ENCODE measurements at places on chromosomes 7 and 10.

GRCh38 chr10:104328896-104329710 lies 9.2 kb downstream of the ITPRIP start:
- peak; percentile 74 for DNase-seq

DNA sequence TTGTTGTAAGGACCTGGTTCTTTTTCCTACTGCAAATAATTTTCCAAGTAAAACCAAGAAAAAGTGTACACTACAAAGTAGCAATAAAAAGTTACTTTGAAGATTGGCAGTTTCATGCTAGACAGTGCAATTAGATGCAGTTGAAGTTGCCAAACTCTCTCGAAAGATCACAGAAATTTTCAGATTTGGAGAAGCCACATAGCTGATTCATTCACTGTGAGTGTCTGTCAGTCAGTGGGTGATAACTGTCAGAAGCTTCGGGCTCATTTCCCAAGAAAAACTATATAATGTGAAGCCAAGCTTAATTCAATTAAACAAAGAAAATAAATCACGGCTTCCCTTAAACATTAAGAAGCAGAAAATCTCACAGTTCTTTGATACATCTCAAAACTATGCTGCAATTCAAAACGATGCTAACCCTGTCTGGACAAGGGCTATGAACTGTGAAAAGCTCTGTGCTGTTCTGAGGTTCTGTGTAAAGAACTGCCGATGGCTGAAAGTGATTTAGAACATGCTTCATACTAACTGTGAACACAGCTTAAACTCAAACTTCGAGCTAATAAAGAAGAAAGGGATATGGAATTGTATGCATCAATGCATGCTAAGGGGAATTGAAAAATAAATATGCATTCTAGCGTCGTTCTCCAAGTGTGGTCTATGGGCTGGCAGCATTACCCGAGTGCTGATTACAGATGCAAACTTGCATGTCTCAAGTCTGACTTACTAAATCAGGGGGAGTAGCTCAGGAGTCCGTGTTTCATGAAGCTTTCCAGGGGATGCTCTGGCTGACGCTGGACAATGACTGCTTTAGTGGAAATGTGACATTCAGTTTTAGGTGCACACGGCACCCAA lies 557.4 kb downstream of the CALN1 start:
- no peak for DNase-seq

DNA sequence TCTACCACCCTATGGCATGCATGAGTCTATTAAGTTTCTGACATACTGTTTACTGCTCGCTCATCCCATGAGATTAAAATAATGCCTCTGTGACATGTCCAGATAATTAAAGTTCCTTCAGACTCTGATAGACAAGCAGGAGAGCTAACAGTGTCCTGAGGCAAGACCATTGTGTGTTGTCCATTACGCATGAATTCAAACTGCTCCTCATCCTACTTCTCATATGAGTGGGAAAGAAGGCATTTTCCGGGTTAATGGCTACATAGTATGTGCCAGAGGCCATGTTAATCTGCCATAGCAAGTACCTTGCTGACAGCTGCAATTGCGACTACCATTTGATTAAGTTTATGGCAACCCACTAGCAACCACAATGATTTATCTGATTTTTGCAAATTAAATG lies 113.3 kb downstream of the GNAI1 start:
- DNase-seq, result no peak

- DNase-seq, result no peak
Measured at GRCh38 chr7:100435401-100436304, 644 bp downstream of the PPP1R35 start.

- peak; percentile 49 for DNase-seq
Measured at GRCh38 chr7:130292682-130293257, at the start of gene CPA4. Gene CPA4, plus strand, starts transcription at chr7:130293161. Its CDS starts 20 bp downstream, at chr7:130293181.

GRCh38 chr7:12630513-12630819 lies 57.0 kb upstream of the ARL4A start:
- no peak for DNase-seq

DNA sequence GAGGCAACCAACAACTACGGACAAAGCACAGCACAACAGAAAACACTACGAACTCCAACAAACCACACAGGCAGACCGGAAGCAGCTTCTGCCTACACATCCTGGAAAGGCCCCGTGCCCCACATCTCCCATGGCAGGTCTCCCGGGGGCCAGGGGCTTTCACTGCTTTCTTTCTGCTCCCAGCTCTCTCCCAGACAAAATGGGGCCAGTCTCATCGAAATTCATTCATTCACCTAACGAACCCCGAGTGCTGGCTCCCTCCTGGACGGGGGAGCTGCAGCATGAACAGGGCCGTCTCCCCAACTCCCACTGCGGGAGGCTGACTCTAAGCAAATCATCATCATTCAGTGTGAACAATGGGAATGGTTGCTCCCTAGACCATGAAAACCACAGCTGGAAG lies 47.6 kb upstream of the NANOS1 start:
- no peak for DNase-seq

DNA sequence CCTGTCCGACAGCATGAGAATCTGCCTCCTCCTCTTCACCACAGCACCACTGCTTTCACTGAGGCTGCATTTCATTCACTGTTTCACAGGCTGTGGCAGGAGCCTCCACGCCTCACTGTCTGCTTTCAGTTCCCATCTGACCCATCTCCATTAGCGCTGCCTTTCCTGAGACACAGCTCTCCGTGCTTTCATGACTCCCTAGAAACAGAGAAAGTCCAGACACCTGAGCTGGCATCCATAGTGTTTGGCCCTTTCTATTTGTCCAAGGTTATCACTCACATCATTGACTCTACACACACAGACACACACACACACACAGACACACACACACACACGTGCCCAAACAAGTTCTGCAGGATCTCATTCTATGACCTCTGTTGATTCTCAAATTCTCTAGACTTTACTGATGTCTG lies 5.2 kb downstream of the LGI1 start:
- no peak for DNase-seq

DNA sequence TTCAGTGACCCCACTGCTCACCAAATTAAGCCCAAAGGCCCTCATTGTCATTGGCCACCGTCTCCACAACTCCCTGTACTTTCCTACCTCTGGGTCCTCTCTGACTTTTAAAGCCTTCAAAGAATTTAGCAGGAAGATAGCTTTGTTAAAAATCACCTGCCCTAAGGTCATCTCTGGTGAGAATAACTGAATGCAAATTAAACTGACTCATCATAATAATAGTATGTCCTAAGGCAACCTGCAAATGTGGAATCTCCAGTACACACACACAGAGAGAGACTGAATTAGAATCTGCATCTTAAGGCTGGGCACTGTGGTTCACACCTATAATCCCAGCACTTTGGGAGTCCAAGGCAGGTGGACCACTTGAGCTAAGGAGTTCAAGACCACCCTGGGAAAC lies 24.1 kb downstream of the OAT start:
- no peak for DNase-seq

- no peak for DNase-seq
Measured at GRCh38 chr10:97858001-97858439, 8.4 kb downstream of the GOLGA7B start.

DNA sequence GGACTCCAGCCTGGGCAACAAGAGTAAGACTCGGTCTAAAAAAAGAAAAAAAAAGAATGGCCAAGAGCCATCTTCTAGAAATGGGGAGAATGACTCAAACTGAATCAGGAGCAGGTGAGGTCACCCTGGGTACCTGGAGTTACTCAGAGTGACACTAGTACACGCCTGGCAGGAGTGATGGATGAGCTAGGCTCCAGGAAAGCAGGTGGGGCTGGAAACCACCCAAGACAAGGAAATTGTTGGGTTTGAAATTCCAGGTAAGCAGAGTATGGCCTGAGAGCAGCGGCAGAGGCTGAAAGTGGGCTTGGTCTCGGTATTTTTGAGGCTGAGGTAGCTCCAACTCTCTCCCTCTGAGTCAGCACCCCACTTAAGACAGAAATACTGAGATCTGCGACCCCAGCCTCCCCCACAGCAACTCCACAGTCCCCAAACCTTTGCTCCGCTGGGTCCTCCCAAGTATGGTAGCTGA lies 18.5 kb downstream of the DDIT4 start:
- DNase-seq, result no peak

GRCh38 chr10:4766454-4766853 lies 59.6 kb upstream of the AKR1E2 start:
- DNase-seq, result no peak

GRCh38 chr7:139994356-139994755 lies 68.4 kb downstream of the PARP12 start:
- DNase-seq, result no peak

GRCh38 chr7:148620749-148621359 lies 30.3 kb downstream of the C7orf33 start:
- no peak for DNase-seq

- DNase-seq, result no peak
Measured at GRCh38 chr7:123598657-123599056, 3.0 kb upstream of the ASB15 start.

DNA sequence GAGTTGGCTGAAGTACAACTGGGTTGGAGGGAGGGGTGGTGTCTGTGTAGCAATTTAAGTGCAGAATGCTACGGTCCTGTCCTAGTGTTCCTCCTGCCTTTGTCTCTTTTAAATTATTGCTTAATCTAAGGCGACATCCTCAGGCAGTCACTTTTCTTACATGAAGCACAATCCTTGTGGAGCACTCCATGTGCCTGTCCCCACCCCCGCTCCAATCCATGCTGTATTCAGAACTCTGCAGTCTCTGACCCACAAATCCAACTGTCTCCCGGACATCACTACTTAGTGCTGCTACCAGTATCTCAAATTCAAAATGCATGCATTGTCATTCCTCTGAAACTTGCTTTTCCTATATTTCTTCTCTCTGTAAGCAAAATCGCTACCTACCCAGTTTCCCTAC lies 91.4 kb upstream of the FAM133B start:
- no peak for DNase-seq

- DNase-seq, result no peak
Measured at GRCh38 chr7:38855386-38855785, 53.6 kb downstream of the VPS41 start.

- no peak for DNase-seq
Measured at GRCh38 chr10:132904181-132904813, 38.1 kb downstream of the CFAP46 start.

GRCh38 chr10:9111976-9112375 lies 1057.5 kb downstream of the GATA3 start:
- DNase-seq, result no peak

DNA sequence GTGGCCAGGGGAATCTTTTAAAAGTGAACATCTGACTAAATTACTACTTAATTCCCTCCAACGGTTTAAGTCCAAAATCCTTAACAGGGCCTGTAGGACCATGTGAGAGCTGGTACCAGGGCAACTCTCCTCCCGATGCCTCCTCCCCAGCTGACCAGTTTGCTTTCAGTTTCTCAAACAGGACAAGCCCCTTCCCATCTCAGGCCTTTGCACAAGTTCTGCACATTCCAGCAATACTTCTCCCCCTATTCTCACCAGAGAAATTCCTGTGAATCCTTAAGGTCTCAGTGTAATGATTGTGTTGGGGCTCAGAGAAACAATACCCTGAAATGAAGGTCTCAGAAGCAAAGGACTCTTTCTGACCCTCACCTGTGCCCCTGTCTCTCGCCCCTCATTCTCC lies 8.0 kb upstream of the CALHM1 start:
- DNase-seq, result no peak

- no peak for DNase-seq
Measured at GRCh38 chr10:29671228-29671780, 36.5 kb upstream of the SVIL start.

DNA sequence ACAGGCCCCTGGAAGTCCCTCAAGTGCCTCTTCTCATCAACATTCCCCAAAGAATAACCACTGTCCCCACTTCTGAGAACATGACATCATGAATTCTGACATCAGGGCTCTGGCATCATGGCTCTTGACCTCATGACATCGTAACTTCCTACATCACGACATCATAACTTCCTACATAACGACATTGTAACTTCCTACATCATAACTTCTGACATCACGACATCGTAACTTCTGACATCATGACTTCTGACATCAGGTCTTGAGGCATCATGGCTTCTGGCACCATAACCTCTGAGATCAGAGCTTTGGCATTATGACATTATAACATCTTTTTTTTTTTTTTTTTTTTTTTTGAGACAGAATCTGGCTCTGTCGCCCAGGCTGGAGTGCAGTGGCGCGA lies 66.7 kb upstream of the FAM20C start:
- DNase-seq, result no peak

DNA sequence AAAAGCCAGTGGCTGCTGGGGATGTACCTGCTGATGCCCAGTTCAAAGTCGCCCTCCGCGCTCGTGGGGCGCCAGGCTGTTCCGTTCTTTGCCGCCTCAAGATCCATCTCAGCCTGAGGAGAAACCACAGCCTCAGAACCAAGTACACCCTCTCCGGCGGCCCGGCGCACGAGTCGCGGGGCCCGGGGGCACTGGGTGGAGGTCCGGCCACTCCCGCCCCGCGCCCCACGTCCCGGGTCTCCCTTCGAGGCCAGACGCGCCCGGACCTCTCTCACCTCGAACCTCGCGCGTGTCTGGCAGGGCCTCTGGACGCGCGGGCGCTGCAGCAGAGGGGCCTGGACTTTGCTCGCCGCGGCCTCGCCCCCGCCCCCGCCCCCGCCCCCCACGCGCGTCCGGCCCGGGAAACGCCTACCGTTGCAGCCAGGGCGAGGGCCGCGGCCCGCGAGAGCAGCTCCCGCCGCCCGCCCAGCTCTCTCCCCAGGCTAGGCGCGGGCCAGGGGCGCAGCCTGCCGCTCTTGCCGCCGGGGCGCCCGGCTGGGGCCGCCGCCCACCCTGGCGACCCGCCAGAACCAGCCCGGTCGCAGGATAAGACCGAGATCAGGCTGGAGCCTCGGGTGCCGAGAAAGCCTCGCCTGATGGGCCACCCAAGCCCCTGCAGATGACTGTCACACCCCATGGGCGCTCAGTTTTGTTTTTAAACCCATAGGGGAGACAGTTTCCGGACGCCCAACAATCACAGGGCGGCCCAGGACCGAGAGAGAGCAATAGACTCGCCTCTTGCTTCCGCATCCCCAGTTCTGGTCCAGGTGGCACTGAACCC lies at the start of gene ABCB4:
Gene ABCB4, minus strand, starts transcription at position 322 of the 820 bp plus-strand sequence. Its CDS starts 215 bp downstream, at position 107.
- no peak for DNase-seq

DNA sequence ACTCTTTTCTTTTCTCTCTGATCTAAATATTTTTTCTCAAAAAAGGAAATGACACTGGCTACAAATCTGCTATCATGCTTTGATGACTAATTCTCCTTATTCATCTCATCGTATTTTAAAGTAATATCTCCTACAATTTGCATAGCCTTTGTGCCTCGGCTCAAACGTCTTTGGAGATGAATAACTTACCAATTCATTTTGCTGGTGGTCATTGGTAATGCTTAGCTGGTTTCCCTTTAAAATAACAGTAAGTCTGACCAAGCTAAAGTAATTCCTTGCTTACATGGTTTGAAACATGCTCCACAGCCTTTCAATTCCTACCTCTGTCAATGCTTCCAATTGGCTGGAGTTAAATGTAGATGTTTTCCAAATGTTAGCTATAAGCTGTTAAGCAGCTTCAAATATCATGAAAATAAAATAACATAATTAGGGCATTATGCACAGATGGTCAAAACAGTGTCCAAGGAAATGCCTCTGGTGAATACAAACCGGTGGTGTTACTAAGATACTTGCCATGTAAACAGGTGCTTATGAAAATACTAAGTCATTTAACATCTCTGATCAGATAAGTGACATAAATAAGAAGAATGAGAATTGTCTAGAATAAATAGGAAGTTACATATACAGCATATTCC lies 435.0 kb downstream of the POM121L12 start:
- DNase-seq, result no peak
